Renal cortical epithelial cell (primary cell): ENCODE measurements at places on chromosomes 7 and 10. TPM values are rescaled to one million over a fixed set of nuclear protein-coding genes. Genes with fewer than 3 reads are reported as not detected.

- peak; percentile 31 for DNase-seq
Observed at GRCh38 chr10:31320550-31321211, 1.7 kb downstream of the ZEB1 start.

DNA sequence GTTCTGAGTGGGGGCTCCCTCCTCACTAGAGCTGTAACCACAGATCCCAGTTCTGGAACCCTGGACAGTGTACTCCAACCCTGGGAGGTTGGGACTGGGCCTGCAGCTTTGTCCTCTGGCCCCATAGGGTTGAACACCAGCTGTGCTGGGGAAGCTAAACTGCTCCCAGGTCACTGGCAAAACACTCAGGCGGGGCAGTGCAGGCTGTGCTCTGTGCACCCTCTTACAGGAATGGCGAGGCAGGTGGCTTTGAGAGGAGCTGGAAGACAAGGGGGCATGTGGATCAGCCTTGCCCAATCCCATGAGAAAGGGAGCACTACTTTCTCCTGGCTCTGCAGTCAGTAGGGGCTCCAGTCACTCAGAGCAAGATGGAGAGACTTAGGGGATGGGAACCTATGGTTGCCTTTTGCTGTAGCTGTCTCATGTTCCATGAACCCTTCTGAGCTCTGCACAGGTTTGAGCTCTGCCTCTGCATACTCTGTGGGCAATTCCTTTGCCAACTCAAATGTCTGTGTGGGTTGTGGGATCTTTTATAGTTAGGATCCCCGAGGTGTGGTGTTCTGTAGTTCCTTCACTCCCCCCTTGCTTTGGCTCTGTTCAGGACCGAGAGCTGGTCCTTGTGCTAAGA, 90.7 kb downstream of the SLC25A40 start:
- DNase-seq = no peak

DNA sequence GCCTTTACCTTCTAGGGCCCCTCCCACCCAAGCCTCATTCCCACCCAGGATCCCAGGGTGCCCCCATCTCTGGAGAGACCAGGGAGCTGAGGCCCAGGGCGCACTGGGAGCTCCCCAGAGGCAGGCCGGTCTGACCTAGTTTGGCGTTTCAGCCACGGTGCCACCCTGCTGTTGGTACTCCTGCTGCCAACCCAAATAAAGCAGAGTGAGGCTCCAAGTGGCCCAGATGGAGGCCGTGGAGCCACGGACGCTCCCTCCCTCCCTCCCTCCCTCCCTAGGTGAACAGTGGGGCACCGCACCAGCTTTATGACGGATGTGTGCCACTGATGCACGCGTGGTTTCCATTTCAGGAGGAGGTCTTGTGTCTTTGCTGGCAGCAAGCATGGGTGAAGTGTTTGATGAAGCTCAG, 1.8 kb downstream of the INPP5A start:
- DNase-seq = no peak

DNA sequence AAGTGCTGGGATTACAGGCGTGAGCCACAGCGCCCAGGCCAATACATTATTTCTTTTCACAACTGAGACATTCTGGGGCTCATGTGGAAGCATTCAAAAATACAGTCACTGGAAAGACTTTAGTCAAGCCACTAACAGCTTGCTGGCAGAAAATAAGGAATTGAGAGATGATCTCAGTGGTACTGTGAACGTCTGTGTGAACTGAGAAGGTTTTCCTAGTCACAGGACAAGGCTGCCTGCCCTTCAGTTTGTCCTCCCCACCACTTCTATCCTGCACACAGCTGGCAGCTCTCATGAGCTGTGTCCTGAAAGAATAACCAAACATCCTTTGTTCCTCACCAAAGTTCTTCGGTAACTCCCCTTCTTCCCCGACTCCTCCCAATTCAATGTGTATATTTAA, 31.3 kb upstream of the ITGA8 start:
- DNase-seq = no peak

- DNase-seq = peak; percentile 75
Observed at GRCh38 chr10:89351412-89351779, 23.6 kb downstream of the IFIT3 start.

- DNase-seq = peak; percentile 38
Observed at GRCh38 chr7:80150611-80151273, 16.1 kb downstream of the GNAI1 start.

- DNase-seq = peak; percentile 26
Observed at GRCh38 chr7:116805100-116805544, 57.3 kb upstream of the CAPZA2 start.

DNA sequence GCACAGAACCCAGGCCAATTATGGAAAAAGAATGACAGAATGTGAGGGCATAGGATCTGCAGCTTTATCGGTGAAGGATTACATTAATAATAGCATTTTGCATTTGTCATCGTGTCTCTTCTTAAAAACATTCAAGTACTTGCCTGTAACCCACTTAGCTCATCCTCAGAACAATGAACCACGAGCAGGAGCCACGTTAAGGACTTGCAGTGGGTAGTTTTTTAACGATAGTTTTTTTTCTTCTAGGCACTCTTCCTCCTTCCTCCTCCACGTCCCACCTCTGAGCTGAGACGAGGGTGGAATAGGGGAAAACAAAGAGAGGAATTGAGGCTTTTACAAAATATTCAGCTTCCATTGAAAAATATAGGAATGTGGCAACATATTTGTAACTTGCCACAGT, 27.1 kb downstream of the CDHR3 start:
- no peak for DNase-seq

- no peak for DNase-seq
Observed at GRCh38 chr7:158103378-158103777, 484.2 kb downstream of the PTPRN2 start.

DNA sequence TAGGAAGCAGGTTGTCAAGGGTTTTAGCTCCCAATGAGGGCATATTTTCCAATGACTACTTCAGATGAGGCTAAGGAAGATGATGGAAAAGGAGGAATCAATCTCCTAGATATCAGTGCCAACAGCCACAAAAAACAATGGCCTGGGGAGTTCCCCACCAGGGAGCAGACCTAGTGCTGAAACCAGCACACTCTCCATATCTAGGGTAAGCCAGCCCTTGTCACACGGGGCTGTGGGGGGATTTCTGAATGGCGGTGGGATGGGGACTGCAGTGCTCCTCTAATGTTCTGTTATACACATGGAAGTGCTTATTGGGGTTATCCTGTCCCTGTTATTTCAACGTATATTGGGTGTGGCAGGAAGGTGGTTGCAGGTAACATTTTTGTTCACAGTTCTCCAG, 18.5 kb downstream of the EPC1 start:
- DNase-seq = no peak

DNA sequence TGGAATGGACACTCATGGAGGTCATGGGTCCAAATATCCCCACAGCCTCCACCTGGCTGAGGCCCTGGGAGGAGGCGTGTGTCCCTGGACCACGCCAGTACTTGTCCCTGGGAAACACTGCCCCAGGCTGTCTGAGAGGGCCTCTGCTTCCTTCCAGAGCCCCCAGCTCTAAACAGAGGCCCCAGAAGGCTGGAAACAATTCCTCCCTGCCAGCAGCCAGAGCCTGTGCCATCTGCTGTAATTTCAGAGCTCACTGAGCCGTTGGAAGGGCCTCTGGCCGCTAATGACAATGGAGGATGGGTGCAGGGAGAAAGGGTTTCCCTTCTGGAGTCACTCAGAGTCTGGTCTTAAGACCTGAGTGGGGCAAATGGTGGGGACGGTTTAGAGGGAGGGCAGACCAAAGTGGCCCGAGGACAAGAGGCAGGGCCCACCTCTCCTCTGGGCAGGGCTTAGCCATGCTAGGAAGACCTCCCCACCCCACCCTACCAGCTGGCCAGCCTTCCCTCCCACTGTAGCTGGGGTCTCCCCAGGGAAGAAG, 7.1 kb downstream of the CHAT start:
- no peak for DNase-seq

DNA sequence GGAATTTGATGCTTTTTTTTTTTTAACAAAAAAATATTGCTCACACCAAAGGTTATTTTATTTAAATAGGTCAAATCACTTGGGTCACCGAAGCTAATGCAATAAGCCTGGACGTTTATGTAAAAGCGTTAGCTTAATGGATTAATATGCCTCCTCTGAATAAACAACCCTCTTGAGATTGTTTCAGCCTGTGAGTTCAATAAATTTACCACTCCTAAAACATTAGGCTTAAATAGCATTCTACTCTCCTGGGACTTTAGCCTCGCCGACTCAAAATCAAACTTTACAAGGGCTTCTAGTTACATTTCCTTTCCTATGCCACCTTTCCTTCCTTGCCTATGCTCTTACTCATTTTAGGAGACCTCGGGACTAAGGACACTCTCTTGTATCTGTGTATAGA, 79.3 kb downstream of the DNAJB9 start:
- no peak for DNase-seq

DNA sequence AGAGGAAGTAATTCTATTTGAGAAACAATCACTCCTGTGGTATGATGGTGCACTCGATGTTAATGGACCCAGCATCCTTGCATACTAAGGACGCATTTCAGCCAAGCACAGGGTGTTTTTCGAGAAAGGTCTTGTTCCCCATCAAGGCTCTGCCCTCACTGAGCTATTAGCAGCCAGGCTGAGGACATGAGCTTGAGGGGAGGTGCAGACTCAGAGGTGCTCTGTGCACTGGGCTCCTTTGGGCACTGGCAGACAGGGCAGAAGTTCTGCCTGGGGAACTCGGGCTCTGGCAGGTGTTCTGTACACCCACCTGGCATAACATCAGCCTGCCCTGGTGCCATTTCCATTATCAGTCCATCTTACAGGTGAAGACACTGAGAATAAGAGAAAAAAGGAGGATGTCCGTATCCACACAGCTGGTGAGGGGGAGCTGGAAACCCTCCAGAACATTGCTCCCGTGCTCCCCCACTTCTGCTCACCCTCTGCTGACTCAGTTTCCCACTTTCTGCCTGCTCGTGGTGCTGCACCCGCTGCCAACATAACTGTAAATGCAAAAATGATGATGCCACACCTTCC, 92.7 kb upstream of the RET start:
- DNase-seq = no peak

GRCh38 chr7:919924-920341, 34.5 kb downstream of the ADAP1 start:
- no peak for DNase-seq

- no peak for DNase-seq
Observed at GRCh38 chr7:101169838-101170551, 4.6 kb upstream of the VGF start.

DNA sequence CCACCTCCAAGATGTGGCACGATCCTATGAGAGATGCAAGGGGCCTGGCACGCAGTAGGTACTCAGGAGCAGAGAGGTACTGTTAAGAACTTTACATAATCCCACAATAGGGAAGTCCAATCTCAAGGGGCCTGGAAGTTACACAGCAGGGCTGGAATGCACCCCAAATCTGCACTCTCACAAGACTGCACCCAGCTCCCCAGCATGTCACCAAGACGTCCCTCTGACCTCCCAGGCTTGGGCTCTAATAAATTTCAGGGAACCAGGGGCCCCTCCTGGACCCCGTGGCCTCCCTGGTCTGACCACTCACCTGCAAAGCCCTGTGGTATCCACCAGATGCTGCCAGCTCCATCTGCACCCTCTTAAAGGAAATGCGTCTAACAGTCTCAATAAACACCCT, 94.9 kb downstream of the OAT start:
- no peak for DNase-seq

DNA sequence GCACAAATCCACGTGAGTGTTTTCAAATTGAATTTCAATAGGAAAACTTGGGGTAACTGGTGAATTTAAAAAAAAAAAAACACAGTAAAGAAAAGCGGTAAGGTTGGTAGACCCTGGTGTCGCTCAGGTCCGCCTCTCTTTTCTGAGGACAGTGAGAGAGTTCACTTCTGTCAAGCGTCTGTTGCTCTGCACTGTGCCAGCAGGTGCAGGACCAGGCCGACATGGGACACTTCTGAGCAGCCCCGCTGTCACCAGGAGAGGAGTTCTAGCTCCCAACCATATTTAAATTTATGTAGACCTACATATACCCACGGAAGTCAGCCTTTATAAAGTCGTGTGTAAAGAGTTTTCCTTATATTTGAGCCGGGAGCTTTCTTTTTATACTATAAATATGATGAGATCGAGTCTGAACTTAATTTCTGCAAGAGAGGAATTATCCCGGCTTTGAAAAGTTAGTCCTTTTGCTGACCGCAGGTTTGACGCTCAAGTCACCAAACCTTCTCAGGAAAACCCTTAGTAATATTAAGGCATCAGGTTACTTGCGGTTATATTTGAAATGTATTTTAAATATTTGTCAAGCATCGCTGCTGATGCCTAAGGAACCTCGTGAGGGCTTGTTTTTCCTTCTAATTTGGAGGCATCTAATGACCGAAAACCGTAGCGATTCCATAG, 531 bp downstream of the IKZF1 start:
- no peak for DNase-seq

DNA sequence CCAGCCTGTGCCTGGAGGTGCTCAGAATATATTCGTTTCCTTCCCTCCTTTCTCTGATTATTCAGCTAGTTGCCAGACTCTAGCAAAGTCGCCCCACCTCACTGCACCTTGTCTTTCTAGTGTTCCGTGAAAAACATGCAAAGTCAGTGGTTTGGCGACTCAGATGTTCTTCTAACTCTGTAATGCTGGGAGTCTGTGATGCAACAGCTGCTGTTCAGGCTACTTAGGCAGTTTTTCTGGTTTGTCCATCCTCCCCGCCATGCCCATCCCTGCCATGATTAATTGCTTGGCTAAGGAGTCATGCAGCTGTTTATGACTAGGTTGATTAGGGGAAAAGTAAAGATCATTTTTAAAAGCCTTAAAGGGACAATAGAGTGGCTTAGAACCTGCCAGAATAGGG, 99.4 kb downstream of the MTPN start:
- DNase-seq = peak; percentile 94

- peak; percentile 87 for DNase-seq
Observed at GRCh38 chr10:113680190-113681111, 739 bp downstream of the CASP7 start.

DNA sequence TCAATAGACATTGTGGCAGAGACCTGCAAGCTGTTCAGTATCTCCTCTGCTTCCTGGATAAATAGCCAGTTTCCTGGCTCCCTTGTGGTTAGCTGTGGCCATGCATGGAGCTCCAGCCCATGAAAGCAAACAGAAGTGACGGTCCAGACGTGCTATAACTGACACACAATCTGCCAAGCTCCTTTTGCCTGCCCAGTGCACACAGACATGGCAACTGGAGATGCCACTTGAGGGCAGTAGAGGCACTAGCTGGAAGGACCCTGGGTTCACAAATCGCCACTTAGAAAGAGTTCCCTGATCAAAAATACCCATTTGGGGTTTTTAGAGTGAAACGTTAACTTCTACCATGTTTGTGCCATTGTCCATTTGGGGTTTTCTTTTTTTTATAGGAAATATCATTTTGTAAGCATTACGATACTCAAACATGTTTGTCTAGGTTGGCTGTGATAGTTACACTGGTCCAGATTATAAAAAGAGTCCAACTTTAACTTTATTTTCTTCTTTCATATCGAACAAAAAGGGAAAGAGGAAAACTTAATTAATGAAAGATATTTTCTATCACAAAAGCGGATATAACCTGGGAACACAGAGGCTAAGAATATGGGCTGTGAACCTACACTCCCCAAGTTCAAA, 31.3 kb downstream of the KIN start:
- DNase-seq = peak; percentile 26

The LIPN gene
- not detected in 2 replicates for total RNA-seq

The SH2D4B gene
- total RNA-seq = under 0.01 TPM in 1 of 2 replicates, not detected in the other

The SPDYE6 gene
- total RNA-seq = not detected in 2 replicates

The GRM3 gene
- total RNA-seq = not detected in 2 replicates

The MYL7 gene
- total RNA-seq = not detected in 2 replicates

The SLC29A4 gene
- total RNA-seq = 2.6 and 39.0 TPM in 2 replicates

The RBP4 gene
- total RNA-seq = 2.1 and 5.8 TPM in 2 replicates

The C10orf53 gene
- not detected in 2 replicates for total RNA-seq

The ASB10 gene
- total RNA-seq = not detected in 2 replicates

The TMEM196 gene
- total RNA-seq = 0.17 and 1.2 TPM in 2 replicates
